ENCODE measurements at places on chromosomes 3 and 15.
A peak's percentile ranks its signal among the peaks of the same experiment; 100 is the strongest.

DNA sequence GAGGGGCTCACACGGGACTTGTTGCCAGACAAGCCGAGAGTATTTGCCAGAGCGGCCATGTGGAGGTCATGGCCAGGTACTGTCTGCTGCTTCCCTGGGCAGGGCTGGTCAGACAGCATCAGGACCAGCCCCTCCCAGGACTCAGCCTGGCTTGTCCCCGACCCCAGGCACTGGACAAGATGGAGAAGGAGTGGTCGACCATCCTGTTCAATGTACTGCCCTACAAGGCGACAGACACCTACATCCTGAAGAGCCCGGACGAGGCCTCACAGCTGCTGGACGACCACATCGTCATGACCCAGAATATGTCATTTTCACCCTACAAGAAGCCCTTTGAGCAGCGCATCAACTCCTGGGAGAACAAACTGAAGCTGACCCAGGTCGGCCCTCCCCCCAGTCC lies 38.6 kb downstream of the DNAH1 start:
- DNase-seq: no peak

DNA sequence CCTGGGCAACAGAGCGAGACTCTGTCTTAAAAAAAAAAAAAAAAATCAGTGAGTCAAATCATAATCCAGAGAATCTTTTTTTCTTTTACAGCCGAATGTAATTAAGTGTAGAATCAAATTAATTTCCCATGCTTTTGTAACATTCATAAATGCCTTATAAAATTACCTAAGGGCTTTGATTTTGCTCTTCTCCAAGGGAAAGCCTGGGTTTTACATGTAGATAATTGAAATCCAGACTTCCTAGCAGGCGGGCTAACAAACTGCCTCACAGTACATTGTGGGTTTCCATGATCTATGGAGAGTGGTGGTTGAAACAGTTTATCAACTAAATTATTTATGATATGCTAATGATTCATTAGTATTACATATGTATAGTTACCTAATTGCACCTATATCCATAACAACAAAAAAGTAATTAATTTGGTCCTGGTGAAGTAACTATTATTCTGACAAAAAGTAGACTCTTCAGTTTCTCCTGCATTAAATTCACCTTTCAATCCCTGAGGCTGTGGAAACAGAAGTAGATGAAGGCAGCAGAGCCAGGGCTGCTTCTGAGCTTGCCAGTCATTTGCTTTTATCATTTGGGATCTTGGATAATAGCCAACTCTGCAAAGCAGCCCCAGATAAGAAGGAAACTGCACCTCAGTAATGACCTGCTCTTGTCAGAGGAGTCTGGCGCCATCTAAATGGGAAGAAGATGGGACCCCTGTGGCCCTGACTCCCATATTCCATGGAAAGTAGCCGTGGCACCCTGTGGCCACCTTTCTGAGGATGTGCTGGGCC lies 9.5 kb downstream of the CCR9 start:
- no peak for DNase-seq

DNA sequence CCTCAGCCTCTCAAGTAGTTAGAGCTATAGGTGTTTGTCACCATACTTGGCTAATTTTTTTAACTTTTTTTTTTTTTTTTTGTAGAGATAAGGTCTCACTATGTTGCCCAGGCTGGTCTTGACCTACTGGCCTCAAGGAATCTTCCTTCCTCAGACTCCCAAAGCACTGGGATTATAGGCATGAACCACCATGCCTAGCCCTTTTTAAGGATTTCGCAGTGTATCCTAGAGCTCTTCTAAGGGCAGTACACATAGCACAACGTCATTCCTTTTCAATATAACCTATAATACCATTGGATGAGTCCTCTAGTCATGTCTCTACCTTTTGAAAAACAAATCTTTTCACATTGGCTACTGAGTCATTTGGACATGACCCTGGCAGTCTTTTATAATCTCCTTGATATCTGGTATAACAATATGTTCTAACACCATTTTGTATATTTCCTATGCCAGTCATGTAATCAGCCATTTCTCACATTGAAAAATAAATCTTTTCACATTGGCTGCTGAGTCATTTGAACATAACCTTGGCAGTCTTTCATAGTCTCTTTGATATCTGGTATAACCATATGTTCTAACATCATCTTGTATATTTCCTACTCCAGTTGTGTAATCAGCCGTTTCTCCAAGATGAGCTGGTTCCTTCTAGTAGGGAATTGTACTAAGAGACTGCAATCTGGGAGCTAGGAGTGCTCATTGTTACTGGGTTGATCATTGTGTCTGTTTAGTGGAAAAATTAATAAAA lies 944.7 kb downstream of the MCTP2 start:
- DNase-seq: no peak

DNA sequence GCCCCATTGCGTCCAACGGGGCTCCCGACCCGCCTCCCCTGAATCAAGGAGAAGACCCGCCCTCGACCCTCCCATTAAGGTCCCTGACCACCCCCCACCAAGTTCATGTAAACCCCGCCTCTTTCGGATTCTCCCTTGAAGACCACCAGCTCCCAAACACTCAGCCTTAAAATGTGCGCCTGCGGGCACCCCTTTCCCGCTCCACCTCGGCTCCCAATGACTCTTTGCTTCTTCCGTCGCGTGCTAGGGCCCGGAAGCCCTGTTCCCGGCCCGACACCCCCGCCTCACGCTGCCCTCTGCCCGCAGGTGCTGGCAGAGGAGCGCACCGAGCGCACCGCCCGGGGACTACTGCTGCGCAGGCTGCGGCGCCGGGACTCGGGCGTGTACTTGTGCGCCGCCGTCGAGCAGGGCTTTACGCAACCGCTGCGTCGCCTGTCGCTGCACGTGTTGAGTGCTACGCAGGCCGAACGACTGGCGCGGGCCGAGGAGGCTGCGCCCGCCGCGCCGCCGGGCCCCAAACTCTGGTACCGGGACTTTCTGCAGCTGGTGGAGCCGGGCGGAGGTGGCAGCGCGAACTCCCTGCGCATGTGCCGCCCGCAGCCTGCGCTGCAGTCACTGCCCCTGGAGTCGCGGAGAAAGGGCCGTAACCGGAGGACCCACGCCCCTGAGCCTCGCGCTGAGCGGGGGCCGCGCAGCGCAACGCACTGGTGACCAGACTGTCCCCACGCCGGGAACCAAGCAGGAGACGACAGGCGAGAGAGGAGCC lies 2.7 kb upstream of the LSMEM2 start:
- peak; percentile 47 for DNase-seq

DNA sequence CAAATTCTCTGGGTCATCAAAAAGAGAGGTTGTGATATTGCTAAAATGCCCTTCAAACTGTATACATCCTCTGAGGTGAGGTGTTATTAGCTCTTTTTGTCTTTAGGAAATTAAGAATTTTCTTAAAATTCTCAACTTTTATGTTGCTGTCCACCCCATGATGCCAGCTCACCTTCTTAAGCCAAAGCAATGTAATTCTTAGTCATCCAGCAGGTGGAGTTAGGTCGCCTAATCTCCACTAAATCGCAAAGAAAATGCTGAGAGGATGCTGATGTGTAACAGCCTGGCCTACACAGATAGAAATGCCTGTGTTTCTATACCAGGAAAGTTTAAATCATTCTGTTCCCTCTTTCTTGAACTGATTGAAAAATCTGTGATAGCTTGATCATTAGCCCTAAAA lies 770.2 kb upstream of the ALCAM start:
- no peak for DNase-seq

- no peak for DNase-seq
Observed at GRCh38 chr3:184582646-184583577, 21.3 kb downstream of the EPHB3 start.

DNA sequence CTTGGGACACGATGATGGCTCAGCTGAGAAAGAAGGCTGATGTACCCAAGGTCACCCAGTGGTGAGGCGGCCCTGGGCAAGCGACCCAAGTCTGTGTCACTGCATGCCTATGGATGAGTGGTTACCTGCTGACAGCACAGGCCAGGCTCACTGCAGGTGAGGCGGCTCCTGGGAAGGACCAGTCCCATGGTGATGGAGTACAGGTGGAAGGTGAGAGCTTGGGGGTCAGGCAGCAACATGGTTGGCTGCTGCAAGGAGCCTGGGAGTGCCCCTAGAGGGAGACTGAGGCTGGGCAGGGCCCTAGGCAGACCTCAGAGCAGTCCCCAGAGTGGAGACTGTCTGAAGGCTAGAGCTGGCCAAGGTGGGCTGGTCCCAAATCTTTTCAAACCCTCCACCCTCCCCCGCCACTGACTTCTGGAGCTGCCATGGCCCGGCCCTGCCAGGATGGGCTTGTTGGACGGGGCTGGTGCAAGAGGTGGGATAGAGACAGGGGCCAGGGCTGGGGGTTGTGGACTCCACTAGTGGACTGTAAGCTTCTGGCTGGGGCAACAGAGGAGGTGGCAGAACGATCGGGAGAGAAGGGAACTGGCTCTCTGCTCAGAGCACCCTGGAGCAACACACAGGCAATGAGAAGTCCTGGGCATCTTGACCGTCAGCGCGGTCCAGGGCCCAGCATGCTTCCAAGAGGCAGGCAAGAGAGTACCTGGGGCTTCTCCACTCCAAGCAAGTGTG lies 72.5 kb upstream of the SLC6A11 start:
- no peak for DNase-seq

DNA sequence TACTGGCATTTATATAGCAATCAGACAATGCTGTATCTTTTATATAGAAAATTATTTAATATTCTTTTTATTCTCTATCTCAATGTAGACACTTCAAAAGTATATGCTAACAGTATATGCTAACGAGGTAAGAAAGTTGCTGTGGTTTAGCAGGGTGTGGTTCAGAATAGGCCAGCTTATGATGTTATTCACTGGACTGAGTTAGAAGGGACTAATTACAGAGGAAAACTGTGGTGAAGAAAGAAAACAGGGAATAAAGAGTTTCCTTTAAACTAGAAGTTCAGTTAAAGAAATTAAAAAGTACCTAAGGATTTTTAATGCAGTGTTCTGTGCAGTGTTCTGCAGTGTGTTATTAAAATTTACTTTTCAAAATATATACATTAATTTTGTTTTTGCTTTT lies 59.4 kb downstream of the MYO9A start:
- no peak for DNase-seq

DNA sequence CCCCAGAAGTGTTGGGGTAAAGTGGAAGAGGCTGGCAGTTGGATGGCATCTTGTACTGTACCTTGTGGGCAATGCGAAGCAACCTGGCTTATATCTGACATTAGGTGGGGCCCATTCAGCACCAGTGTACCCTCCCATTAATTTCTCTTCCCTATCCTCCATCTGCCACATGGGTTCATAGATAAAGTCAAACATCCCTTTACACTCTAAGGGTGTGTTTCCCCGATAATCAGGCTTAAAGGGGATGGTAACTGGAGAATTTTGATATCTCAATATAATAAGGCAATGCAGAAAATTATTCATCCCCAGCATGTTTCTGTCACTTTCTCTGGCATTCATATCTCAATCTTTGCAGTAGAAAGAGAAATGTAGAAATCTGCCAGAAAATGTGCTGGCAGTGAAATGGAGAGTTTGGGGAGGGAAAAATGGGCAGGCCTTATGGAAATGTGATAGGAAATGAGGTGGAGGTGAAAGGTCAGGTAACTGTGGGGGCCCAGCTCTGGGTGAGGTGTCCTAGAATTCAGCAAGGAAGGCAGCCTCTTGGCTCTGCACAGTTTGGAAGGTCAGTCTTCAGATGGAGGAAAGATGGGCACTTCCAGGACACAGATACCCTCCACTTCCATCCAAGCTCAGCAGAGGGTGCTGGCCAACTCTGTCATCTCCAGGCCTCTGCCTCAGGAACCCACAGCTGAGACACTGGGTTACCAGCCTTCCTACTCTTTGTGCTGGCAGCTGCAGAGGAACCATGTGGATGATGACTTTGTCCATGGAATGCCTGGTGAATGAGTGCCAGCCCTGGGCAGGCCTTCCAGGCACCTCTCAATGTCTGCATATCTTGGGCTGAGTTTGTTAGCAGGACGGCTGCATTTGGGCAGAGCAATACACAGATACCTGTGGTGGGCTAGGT lies 325.9 kb upstream of the CTDSPL start:
- no peak for DNase-seq

- DNase-seq: no peak
Observed at GRCh38 chr15:91319371-91320059, 219.5 kb downstream of the SV2B start.

- no peak for DNase-seq
Observed at GRCh38 chr3:173467501-173467900, 70.0 kb downstream of the NLGN1 start.

DNA sequence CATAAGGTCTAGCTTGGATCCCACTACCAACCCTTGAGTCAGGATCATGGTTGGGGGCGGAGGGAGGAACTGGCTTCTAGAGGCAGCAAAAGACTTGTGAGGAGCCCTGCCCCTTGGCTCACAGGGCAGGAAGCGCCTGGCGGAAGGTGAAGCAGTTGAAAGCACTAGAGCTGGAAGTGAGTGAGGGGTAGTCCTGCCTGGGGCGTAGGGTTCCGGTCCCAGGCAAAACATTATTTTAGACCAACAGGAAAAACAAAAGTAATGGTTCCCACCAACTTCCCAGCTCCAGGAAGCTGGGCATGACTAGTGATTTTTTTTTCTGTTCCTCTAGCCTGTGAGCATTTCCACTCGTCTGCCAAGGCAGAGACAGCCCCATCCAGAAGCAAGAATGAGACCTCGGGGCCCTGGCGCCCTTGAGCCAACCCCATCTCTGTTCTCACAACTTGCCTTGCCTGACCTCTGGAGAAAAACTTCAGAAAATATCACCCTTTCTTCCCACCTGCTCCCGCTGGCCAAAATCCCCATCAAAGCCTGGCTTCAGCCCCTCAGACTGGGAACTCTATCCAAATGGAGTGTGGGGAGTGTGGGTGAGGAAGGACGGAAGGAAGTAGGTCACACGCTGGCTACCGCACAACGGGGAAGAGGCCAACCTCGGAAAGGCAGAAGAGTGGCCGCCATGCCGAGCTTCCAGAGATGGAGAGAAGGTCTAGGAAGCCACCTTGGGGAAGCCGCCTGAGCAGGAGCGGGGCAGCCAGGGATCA lies 57.5 kb downstream of the RBPMS2 start:
- no peak for DNase-seq

- no peak for DNase-seq
Observed at GRCh38 chr3:30539772-30540171, 66.6 kb upstream of the TGFBR2 start.
